Stimulated activated CD4-positive, alpha-beta T cell treated with anti-CD3 and anti-CD28 coated beads, Interleukin-1b, Interleukin-23, amount 100 ng/mL, for 4 hours (primary cell): ENCODE measurements at places on chromosomes 3 and 15.

GRCh38 chr3:98650971-98651779 lies 57.8 kb upstream of the CPOX start:
- no peak for DNase-seq

- no peak for DNase-seq
These were observed 2.9 kb upstream of the SATB1 start for GRCh38 chr3:18428036-18428435.

DNA sequence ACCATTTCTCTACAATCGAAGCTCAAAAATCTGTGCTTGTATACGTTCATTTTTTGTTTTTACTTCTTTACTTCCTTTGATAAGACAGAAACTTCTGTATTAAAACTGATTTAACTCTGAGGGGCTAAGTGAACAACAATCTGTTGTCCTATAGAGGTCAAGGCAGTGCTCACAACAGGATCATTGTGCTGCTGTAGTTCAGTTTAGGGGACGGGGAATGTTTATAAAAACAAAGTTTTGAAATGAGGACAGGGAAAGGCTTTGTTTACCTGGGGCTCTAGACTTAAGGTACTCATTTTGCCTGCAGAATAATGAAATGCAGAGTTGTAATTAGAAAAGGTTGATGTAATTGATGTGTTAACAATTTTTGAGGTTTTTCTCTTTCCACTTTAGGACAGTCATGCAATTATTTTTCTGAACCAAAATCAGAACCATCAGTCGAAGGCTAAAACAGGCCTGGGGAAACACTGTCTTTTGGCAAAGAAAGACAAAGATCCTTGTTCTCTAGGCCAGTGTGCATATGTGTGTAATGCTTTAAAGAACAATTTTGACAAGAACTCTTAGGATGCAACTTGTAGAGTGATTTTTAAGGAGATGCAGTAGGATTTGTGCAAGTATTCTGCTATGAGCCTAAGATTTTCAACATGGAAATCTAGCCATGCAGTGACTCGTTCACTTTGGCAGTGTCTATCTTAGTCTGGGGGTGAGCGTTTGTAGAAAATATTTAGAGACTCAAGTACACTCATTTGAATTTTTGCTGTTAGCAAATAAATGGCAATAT lies 165.2 kb downstream of the PGPEP1L start:
- no peak for DNase-seq

- no peak for DNase-seq
These were observed 13.3 kb upstream of the TMEM87A start for GRCh38 chr15:42286445-42287029.

GRCh38 chr15:48370460-48370859 lies 39.2 kb downstream of the DUT start:
- DNase-seq: no peak

DNA sequence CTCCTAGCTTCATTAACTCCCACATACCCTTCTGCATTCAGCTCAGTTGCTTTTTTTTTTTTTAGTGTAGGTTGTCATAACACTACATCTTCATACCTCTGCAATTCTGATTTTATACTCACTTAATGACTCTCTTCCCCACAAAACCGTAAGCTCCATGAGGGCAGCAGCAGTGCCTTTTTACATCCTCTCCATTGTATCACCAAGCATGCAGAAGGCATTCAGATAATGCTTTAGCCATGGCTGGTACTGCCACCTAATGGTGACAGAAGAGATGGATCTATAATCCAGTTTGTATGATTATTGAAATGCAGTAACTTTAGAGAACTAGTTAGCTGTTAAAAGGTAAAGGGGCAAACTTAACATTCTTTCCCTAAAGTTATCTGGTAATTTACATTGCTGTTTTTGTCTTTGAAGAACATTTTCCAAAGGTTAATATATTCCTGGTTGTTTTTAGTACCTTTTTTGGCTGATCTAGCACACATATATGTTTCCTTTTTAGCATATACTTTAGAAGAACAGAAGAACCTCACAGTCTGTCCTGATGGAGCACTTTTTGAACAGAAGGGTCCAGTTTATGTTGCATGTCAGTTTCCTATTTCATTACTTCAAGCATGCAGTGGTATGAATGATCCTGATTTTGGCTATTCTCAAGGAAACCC lies 36.8 kb downstream of the ATP1B3 start:
- DNase-seq: peak; percentile 34

GRCh38 chr3:165254812-165255211 lies 58.6 kb upstream of the SLITRK3 start:
- DNase-seq: no peak

- no peak for DNase-seq
These were observed 85.0 kb downstream of the MECOM start for GRCh38 chr3:169578381-169579024.

DNA sequence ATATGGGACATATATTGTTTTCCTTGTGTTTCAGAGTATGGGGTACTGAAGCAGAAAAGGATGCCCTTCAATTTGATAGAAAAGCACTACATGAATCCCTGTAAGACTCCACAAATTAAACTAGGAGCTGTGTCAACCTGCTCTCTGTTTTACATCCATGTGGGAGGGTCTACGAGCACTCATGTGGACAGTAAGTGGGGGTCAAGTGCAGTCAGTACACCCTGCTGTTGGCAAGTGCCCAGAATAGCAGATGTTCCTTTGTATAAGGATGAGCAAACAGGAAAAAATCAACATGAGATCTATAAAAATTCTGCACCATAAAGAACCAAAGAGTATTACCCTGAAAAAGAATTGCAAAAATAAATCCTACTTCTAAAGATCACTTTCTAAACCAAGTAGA lies 659.9 kb downstream of the SI start:
- no peak for DNase-seq

GRCh38 chr15:33910741-33911140 lies 57.6 kb upstream of the CHRM5 start:
- no peak for DNase-seq

DNA sequence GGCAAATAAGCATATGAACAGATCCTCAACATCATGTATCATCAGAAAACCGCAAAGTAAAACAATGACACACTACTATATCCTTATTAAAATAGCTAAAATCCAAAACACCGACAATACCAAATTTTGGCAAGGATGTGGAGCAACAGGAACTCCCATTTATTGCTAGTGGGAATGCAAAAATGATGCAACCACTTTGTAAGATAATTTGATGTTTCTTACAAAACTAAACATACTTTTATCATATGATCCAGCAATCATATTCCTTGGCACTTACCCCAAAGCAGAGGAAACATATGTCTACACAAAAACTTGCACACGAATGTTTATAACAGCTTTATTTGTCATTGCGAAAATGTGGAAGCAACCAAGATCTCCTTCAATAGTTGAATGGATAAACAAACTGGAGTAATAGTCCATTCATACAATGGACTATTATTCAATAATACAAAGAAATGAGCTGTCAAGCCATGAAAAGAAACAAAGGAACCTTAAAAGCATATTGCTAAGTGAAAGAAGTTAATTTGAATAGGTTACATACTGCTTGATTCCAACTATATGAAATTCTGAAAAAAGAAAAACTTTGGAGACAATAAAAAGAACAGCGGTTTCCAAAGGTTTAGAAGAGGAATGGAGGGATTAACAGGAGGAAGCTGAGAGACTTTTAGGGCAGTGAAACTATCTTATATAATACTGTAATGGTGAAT lies 172.0 kb downstream of the VPS13C start:
- no peak for DNase-seq

DNA sequence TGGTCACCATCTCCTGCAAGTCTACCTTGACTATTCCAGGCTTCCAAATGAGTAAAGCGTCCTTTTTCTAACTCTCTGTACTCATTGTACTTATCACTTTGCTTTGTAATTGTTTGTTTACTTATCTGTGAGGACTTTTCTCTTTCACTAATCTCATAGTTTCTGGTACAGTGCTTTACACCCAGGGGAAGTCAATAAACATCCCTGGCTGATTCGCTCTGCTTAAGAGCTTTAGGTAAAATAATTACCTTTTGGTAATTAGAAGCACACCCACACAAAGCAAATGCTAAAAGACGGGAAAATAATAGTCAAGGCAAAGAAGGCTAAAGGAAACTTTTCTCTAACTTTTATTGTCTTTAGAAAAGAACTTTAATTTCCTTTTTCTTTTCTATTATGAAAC lies 466.9 kb upstream of the ROBO1 start:
- no peak for DNase-seq

- DNase-seq: no peak
These were observed 43.7 kb upstream of the TUBGCP5 start for GRCh38 chr15:23083115-23083514.

DNA sequence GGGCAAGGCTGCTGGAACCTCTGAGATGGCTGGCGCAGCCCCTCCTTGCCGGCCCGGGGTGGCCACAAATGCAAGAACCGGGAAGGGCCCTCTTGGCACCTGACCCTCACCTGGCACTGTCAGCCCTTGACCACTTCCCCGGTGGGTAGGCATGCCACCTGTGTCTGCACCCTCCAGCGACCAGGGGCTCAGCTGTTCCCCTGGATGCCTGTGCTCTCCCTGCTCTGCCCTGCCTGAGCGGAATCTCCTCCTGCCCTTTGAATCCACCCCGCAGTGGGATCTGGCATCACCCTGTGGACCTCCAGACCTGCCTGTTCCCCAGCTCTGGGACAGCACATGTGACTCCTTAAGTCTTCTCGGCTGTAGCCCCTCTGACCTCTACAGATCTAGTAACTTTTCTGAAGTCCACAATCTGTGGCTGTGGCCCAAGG lies 26.1 kb upstream of the FGD5 start:
- DNase-seq: no peak

GRCh38 chr3:10334042-10334441 lies 13.1 kb upstream of the SEC13 start:
- no peak for DNase-seq

- DNase-seq: no peak
These were observed 420.0 kb downstream of the LPP start for GRCh38 chr3:188573956-188574355.

DNA sequence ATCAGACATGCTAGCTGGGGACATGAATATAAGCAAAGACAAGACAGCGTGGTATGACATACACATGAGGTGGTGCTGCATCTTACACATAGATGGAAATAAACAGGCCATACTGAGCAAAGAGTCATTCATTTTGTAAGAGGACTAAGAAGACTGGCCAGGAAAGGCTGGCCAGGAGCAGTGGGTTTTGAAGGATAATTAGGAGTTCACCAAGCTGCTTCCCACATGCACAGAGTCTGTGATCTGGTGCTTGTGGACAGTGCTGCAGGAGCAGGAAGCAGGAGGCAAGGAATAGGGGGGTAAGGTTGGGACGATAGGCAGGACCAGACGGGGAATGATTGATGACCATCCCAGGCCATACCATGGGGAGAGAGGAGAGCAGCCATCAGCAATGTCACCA lies 41.5 kb downstream of the ST8SIA2 start:
- DNase-seq: no peak

DNA sequence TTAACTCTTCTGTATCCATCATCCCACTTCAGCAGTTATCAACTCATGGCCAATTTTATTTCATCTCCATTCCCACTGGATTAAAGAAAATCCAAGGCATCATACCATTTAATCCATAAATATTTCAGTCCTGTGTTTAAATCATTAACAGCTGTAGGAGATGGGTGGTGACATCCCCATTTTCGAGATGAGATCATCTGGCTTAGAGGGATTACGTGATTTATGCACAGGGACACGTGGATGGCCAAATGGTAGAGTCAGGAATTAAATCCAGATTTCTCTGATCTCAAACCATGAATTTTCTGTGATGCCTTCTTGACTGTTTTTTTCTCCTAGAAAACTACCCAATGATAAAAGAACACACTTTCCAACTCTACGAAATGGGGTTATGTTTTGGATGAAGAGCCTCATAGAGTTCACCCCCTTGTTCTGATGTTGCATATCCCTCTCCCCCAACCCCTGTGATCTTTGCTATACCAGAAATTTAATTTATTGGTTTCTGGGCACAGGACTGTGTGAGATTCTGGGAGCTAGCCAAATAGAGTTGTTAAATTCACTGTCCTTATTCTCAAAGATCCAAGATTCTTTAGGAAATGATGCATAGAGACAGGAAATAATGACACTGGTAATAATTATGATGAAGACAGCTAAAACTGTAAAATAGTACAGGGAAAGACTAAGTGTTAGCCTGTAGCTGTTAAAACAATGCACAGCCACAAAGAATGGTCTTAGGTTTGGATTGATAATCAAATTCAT lies 7.4 kb downstream of the ZNF589 start:
- DNase-seq: no peak

DNA sequence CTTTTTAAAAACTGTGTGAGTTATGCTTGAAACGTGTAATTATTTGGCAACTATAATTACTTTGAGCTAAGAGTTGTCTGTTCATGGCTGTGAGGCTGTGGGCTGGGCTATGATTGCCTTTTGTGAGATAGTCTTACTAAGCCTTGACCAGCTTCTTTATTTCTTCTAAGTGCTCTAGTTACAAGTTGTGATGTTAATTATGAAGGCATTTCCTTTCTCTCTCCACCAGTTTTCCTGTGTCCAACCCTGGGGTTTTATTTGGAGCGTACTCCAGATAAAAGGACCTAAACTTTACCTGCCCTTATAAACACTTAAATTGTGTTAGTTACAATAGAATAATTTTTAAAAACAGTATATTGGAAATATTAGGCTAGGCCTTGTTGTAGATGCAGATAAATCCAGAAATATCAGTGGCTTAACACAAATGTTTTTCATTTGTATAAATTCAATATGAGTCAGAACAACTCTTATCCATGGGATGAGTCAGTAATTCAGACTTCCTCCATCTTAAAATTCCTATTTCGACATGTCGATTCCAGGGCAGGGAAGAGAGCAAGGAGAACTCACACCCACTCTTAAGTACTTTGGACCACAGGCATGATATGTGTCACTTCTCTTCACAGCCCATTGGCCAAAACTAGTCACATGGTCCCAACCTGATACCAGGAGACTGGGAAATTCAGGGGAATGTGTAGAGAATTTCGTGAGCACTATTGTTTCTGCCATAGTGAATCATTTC lies 17.0 kb downstream of the TMEM62 start:
- DNase-seq: no peak

- DNase-seq: no peak
These were observed 156.7 kb downstream of the TMCO5A start for GRCh38 chr15:38091078-38091645.

DNA sequence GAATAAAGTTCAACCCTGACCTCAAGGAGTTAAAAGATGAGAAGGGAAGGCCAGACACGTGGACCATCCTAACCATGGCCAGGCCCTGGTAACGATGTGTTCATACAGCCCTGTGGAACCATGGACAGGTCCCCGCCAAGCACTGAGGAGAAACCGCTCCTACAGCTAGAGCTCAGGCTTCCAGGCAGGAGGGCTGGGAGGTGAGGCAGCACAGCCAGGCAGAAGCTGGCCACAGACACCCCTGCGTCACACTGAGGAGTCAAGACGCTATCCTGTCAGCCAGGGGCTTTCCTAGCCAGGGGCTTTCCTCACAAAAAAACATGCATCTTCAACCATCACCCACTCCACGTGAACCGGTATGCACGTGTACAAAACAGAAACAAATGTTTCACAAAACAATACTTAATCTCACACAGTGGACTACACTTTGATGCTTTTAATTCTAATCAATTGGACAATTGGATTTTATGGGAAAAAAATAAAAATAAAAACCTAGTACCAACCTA lies 73.2 kb downstream of the TBC1D2B start:
- DNase-seq: no peak

DNA sequence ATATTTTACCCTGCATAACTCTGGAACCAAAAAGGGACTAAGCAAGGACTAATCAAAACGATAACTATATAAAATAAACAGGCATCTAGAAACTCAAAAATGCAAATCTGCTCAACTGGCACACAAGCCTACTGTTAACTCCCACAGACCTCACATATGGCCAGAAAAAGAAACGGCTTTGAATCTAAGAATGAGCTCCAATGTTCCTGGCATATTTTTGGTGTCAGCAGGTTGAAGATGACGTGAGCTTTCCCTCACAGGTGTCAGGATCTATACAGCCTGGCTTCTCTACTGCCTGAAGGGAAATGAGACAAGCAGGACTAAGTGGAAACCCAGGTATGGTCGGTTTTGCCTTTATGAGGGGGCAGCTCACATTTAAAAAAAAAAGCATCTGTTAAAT lies 120.1 kb upstream of the SPATA12 start:
- no peak for DNase-seq
